ENCODE measurements at places on chromosomes 5 and 9.
A peak's percentile ranks its signal among the peaks of the same experiment; 100 is the strongest.

DNA sequence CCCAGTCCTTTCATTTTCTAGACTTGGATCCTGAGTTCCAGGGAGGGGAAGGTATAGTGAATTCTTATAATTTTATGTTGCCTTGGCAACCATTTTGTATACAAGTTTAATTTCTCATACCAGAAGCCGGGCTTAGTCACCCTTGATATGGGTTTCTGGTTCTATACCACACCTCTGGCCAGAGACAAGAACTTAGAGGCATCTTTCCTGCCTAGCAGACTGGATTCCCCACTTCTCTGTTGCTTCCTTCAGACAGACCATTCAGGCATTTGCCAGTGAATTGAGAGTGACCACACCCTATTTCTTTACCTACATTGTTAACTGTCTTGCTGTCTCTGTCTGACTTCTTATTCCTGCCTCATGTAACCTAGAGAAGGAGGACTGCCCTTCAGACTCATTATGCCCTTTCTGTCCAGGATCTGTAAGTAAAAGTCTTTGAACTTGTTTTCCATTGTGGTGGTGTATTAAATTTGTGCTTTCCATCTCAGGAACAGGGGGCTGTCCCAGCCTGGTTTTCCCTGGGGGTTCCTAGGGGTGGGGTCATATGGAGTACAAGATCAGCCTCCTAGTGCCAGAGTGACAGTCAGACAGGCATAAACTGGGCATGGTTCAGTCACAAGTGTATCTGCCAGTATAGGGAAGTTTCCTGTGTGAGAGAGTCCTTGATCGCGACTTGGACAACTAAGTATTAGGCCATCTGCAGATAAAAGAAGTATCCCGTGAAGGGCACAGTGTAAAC, 27.4 kb downstream of the TNFSF8 start:
- peak; percentile 79 for DNase-seq

GRCh38 chr9:115924669-115924987, 229.0 kb upstream of the PAPPA start:
- no peak for DNase-seq

DNA sequence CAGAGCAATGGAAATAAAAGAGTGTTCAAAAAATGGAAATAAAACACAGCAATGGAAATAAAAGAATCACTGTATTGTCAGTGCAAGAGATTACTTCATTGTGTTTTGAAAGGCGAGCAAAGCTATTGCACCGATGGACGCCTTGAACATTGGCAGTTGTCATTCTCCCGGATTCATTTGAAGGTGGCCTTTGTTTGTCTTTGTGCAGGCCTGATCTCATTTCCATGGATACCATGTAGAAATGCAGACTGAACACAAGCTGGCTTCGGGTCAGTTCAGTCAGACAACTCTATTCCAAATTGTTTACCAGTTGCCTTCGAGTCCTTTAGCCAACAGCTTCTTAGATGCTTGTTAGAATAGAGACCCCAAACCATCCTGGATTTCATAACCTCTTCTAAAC, 8.3 kb downstream of the ITGA2 start:
- no peak for DNase-seq

GRCh38 chr5:2861605-2862004, 110.1 kb upstream of the IRX2 start:
- DNase-seq: no peak

- DNase-seq: no peak
Observed at GRCh38 chr5:83077662-83078261, 415 bp downstream of the XRCC4 start.

DNA sequence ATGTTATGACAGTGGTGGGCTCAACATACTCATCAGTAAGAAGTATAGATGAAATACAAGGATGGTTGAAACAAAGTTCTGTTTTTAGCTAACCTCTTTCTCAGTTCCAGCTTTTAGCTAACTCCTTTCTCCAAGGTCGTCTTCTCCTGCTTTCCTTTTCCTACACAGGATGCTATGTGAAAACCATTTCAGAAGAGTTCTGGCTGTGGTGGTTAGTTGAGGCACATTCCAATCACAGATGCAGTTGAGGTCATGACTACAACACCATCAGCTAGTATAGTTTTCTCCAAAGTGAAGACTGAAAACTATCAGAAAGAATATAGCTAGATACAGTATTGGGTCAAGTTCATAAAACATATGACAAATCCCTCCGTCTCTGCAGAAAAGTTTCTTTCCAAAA, 477.7 kb upstream of the C9orf72 start:
- DNase-seq: no peak

DNA sequence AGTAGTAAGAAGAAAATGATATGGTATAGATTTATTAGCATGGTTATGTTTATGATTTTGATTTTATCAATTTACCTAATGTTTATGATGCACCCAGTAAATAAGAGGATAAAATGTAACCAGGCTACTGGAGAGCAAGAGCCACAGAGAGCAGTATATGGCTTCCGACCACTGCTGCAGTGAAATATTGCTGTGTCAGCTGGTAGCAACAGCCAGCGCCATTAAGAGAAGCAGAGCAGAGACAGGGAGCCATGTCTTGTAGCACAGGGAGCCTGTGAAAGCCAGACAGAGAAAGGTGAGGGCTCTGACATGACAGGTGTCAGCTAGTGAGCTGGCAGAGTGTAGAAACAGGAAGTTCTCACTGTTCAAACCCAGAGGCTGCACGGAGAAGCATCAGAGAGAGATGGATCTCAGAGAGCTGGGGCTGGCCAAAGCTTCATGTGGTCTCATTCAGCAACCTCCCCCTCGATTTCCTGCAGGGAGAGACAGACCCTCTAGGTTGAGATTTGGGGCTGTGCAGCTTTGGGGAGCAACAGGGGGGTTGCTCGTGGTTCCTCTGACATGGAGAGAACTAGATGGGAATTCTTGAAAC, 202.1 kb downstream of the MED10 start:
- DNase-seq: no peak

- peak; percentile 48 for DNase-seq
Observed at GRCh38 chr9:5442400-5443011, 4.8 kb upstream of the PLGRKT start.

DNA sequence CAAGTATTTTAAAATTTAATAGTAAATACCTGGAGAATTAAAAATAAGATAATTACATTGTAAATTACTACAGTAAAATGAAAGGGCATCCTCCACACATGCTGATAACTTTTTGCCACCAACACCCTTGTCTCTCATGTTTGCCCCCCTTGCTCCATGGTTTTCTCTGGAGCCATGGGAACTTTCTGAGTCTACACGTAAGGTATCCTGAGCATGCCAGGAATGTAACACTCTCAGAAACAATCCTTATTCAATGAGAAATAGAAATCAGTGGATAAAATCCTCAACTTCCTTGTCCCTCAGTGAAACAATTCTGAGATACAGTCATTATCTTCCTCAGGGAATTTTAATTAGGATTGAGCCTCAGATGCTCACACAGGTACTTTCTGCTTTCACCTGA, 108.9 kb downstream of the IZUMO3 start:
- no peak for DNase-seq

DNA sequence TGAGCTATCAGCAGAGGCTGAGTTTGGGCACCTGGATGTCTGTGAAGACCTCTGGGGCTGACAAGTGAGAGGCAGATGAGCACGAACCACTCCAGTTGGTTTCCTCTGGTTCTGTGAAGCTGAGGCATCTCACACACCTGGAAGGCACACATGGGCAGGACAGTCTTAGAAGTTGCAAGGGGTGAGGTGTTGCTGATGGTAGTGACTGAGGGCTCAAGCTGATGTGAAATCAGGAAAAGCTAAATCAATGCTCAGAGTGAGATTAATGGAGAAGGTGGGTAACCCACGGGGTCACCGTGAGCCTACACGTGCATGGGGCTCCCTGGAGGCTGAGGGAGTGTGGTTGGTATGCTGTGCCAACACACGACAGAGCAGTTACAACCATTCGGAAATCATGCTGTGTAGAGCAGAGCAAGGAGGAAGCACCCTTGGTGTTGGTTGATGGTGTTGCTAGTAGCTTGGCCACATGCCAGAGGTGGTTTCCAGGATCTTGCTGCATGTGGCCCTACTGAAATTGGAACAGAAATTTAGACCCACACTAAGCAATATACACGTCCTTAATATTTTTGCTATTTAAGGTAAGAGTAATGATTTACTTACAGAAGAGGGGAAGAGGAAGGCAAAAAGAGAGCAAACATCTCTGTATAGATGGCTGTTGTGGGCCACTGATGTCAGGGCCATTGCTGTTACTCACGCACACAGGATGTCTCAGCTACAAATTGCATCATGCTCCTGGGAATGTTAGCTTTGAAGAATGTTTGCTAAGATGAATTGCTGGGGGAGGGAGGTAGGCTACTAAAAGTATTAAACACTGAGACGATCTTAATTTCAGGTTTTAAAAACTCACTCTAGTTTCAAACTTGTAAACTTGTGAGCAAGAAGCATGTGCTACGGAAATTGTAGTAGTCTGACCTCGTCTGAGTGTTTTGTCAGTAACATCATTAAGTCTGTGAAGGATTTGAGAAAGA, 170.5 kb downstream of the ARHGEF28 start:
- DNase-seq: no peak

DNA sequence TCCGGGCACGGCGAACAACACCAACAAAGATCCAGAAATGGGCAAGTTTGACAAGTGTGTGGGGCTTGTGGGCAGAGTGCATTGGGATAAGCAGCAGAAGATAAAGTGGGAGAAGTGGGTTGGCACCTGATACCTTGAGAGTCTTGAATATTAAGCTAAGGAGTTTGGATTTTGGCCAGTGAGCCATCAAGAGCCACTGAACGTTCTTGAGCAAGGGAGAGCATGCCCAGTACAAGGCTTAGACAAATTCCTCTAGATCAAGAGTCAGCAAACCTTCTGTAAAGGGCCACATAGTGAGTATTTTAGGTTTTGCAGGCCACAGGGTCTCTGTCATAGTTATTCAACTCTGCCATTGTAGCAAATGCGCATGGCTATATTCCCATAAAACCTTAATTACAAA, 26.6 kb upstream of the TRMT10B start:
- no peak for DNase-seq

DNA sequence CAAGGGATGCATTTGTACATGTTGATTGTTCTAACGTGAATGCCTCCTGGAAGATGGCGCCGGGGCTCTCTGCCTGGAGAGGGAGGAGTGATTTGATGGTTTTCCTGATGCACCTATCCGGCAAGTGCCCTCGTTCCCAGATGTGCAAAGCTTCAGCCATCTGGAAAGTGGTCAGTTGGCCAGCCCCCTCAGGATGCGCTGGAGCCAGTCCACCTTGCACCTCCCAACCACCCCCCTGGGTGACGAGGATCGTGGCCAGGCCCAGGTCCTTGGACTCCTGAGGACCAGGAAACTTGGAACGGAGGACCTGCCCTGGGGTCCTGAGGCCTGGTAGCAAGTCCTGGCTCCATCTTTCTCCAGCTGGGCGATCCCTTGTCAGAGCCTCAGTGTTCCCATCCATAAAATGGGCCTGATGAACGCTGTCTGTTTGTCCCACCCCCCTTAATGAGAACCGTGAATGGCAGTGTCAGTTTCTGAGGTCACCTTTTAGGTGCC, 23.6 kb upstream of the RNU6ATAC start:
- no peak for DNase-seq

- no peak for DNase-seq
Observed at GRCh38 chr9:77024776-77025545, 5.5 kb downstream of the FOXB2 start.

GRCh38 chr5:56818450-56819037, 3.2 kb downstream of the MAP3K1 start:
- no peak for DNase-seq

- DNase-seq: no peak
Observed at GRCh38 chr5:143313298-143313852, 90.1 kb downstream of the NR3C1 start.

GRCh38 chr5:61246768-61247307, 84.6 kb upstream of the SMIM15 start:
- DNase-seq: no peak

GRCh38 chr5:39892708-39893107, 467.9 kb upstream of the DAB2 start:
- DNase-seq: no peak

DNA sequence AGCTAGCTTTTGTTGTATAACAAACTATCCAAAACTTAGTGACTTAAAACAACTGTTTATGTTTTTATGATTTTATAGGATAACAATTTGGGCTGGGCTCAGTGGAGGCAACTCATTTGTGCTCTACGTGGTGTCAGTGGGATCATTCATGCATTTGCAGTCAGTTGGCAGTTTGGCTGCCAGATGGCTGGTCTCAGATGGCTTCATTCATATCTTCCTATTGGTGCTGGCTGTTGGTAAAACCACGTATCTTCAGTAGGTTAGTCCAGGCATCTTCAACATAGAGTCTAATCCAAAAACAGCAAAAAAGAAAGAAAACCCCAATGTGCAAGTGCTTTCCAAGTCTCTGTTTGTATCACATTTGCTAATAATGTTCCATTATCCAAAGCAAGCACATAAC, 51.7 kb upstream of the RIC1 start:
- DNase-seq: no peak

GRCh38 chr9:6838158-6838557, 80.4 kb downstream of the KDM4C start:
- DNase-seq: no peak

DNA sequence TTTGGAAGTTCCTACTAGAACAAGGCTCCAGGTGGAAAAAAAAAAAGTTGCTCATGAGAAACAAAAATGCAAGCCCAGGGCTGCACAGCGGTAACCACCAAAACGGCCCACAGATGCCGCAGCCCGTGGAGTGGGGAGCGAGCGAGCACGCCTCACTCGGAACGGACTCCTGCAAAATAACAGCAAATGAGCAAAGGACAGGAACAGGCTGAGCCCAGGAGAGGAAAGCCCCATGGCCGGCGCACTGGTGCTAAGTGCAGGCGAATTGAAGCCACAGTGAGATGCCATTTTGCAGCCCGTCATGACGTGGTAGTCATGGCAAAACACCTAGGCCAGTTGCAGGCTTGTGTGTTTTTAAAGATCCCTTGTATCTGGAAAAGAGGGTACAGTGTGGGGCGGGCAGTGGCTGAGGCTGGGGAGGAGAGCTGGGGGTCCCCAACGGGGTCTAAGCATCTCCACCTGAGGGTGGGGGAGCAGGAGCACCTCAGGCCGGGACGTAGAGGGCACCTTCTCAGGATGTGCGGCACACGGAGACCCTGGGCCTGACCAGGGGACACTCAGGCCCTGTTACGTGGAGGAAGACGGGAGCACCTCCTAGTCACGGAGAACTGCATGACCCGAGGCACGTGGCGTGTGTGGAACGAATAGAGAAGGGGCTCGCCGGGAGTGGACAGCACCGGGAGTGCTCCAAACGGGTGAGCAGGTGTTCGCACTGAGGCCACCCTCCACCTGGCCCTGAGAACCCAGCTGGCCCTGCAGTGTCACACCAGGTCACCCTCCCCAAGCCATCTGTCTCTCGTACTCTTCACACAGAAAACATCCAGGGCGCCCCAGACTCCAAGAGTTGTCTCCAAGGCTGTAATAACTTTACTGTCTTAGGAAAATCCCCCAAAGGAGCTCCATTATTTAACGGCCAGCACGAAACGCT, 10.7 kb downstream of the GRM6 start:
- DNase-seq: no peak
